COLO829 (cell line): ENCODE measurements at places on chromosomes 7 and 10.

DNA sequence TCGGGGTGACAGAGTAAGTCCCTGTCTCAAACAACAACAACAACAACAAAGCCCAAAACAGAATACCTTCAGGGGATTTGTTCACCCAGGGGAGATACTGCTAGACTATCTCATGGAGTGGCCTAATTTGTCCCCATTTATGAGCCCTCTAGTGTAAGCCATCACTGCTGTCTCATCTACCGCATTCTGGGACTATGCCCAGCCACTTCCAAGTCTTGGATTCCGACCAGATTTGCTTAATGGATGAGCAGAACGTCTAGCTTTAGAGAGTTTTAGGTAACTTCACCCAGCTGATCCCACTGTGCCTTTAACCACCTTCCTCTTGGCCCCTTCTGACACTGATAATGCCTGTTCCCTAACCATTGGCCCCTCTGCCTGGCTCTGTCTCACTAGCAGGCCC is 47.1 kb downstream of the PAPSS2 start:
- DNase-seq, result no peak

GRCh38 chr7:140232957-140233917 is 56.5 kb upstream of the KDM7A start:
- DNase-seq, result no peak

- DNase-seq, result no peak
These were observed 48.2 kb downstream of the XPNPEP1 start for GRCh38 chr10:109875151-109875568.

DNA sequence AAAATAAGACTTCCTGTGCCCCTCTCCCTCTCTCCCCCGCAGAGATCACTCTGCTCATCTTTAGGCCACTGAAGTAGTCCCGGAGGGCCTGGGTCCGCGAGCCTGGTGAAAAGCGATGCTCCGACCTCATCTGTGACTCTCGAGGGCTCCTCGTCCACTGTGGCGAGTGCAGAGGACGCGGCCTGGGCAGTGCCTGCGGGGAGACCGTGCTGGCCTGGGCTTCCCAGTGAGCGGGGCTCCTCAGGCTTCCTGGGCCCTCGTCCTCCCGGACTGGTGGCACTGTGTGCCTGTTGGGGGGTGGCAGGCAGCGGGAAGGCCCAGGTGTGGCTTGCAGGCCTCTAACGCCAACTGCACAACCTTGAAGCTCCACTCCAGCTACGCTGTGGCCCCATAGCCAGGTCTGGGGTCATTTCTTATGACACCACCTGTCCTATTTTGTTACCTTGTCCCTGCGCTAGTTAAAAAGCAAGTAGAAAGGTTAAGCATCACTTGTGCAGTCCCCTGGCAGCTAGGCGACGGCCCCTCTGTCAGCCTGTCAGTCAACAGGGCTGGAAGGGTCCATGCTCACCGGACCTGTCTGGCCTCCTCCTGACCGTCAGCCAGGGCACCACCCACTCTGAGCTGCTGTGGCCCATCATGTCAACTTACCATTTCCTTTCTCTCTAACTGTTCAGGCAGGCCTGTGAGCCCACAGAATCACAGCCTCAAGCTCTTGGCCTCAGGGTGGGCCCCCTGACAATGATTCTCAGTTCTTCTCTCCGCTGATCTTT is 20.5 kb downstream of the MNX1 start:
- no peak for DNase-seq
